ENCODE measurements at places on chromosomes 12 and 14.

DNA sequence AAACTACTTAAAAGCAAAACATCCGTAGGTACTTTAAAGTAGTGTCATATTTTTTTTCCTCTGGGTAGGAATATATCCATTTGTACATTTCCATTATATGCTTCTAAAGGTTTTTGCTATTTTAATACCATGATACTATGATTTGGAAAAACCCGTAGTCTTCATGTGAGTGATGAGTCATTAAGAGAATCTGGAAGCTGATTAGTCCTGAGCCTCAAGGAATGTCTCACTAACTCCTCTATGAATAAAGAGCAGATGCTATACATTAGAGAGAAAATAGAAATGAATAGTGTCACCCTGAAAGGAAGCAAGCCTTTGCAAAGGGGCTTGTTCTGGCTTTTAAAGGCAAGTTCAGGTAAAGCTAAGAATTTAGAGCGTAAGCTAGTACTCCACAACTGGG is 432.1 kb downstream of the CCDC91 start:
- DNase-seq: peak; percentile 25

GRCh38 chr12:34398706-34399630 is 376.7 kb downstream of the ALG10 start:
- no peak for DNase-seq

DNA sequence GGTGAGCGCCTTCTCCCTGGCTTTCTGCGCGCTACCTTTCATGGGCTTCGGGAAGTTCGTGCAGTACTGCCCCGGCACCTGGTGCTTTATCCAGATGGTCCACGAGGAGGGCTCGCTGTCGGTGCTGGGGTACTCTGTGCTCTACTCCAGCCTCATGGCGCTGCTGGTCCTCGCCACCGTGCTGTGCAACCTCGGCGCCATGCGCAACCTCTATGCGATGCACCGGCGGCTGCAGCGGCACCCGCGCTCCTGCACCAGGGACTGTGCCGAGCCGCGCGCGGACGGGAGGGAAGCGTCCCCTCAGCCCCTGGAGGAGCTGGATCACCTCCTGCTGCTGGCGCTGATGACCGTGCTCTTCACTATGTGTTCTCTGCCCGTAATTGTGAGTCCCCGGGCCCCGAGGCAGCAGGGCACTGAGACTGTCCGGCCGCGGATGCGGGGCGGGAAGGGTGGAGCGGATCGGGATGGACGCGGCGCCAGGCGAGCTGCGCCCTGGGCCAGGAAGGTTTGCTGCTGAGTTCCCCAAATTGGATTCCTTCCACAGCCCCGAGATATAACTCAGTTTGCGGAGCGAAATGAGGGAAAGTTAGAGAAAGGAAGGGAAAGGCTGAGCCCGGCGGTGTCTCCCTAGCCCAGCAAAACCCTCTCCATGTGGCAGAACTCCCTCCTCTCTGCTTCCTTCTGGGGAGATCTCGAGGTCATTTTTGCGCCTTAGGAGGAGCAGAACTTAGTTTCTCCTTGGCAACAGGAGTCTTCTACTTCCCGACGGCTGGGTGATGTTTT is 972 bp downstream of the PTGDR start:
- no peak for DNase-seq

DNA sequence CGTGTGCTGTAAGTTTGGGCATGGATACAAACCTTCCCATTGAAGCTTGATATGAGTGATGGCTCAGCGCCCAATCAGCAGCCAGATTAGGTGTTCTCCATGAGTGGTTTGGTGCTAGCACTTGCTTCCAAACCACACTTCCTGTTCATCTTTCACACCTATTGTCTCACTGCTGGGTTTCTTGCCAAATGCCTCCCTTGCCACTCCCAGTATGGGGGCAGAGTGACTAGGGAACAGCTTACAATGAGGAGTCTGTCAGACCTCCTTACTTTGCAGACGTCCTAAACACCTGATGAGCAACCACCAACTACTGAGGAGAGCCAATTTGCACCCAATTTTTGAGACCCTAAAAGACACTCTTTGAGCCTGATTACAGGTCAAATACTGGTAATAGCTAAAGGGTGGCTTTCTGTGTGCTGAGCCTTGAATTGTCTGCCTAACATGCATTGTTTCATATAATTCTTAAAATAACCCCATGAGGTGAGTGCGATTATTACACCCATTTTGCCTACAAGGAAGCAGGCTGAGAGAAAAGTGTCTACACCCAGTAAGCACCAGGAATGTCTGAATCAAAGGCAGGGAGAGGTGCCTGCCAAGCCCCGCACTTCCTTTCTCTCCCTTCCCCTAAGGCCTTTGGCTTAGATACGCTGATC is 48.4 kb upstream of the FOS start:
- DNase-seq: peak; percentile 69

DNA sequence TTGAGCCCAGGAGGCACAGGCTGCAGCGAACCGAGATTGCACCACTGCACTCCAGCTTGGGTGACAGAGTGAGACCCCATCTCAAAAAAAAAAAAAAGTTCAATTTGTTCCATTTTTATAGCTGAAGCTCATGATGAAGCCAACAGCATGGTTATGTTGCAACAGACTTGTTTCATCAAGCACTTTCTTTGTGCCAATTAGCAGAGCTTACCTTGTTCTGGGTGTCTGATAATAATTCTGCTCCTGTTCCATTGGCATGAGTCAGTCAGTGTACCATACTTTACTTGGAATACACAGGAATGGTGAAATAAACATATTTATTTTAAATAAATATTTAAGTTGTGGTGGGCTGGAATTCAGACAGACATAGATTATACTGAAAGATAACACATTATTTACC is 100.8 kb upstream of the DAAM1 start:
- no peak for DNase-seq

DNA sequence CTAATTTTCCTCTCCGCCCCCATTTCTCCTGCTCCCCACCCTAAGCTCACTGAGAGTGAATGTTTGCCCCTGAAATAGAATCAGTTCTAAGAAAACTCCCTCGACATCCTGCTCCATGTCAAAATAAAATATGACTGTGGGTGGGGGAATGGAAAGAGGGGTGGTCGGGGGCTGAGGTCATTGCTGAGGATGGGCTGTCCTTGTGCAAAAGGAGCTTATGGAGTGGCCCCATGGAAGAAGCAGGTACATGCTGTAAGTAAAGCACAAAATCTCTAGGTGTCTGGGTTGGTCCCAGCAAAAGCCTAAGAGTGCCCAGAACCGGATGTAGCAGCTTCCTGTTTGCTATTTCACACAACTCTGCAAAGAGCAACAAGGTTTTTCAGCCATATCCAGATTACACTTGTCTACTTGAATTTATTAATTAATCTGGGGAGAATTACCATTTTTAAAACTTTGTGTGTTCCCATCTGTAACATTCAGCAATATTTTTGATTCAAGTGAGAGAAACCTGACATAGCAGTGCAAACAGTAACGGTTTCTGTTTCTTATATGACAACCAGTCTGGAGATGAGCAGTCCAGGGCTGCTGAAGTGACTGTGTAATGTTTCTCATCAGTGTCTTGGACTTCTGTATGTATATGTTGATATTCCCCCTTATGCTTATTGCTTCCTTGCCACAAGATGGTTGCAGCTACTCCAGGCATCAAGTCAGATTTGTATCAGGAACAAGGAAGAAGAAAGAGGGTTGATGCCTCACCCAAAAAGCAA is 40.4 kb upstream of the GZMB start:
- DNase-seq: no peak

DNA sequence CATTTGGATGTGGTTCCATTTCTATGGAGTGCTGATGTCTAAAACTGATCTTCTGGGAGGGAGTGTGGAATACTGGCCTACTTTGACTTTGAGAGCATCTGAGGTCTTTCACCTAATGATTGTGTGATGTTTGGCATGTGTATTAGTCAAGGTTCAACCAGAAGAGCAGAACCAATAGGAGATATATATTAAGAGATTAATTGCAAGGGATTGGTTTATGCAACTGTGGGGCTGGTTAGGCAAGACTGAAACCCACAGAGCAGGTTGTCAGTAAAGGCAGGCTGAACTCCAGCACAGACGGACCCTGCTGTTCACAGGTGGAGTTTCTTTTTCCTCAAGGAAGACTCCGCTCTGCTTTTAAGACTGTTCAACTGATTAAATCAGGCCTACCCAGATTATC is 11.6 kb downstream of the BMAL2 start:
- DNase-seq: peak; percentile 34

- DNase-seq: no peak
These were observed 59.1 kb downstream of the TMEM132D start for GRCh38 chr12:129844662-129845220.

- DNase-seq: no peak
These were observed 151.5 kb upstream of the PARP11 start for GRCh38 chr12:4024701-4025100.

GRCh38 chr12:3453206-3453989 is 37.6 kb upstream of the PRMT8 start:
- DNase-seq: no peak

GRCh38 chr12:53791735-53792326 is 40.1 kb upstream of the CISTR start:
- DNase-seq: no peak

- DNase-seq: no peak
These were observed 25.9 kb upstream of the PPFIBP1 start for GRCh38 chr12:27498149-27498548.

DNA sequence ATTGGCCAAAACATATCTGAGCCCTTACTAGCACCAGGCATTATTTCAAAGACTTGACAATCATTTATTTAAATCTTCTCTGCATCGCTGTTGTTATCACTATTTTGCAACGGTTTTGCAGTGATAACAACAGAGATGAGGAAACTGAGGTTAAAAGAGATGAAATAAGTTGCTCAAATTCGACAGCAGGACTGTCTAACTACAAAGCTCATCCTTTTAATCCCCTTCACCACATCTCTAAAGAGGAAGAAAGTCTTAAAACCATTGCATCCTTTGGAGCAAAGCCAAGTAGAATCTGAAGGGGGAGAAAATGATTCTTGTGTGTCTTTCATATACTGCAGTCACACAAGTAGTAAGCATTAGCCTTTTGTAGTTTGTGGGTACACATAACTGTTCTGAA is 14.8 kb upstream of the ETNK1 start:
- DNase-seq: no peak

DNA sequence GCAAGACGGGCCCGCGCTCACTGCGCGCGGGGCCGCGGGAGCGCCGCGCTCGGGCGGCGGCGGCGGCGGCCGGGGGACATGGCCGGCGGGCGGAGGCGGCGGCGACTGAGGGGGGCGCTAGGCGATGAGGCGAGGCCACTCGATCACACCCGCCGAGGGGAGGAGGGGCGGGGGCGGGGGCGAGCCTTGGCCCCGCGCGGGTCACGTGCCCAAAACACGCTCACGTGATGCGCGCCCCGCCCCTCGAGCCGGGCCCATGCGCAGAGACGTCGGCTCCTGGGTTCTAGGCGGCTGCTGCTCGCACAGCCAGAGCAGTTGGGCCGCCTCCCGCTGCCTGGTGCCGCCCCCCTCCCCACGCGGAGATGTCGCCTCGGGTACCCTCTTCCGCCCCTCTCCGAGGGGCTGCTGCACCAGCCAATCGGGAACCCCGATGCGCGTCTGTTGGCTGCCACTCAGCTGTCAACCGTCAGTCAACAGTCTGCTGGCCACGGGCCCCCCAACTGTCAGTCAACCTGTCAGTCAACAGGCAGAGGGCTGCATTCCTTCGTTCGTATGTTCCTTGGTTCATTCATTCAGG is at the start of gene SPPL3:
TSS of gene SPPL3 (minus strand) at position 162 of the 577 bp plus-strand sequence. CDS start 491 bp downstream, outside the sequence.
- peak; percentile 84 for DNase-seq

DNA sequence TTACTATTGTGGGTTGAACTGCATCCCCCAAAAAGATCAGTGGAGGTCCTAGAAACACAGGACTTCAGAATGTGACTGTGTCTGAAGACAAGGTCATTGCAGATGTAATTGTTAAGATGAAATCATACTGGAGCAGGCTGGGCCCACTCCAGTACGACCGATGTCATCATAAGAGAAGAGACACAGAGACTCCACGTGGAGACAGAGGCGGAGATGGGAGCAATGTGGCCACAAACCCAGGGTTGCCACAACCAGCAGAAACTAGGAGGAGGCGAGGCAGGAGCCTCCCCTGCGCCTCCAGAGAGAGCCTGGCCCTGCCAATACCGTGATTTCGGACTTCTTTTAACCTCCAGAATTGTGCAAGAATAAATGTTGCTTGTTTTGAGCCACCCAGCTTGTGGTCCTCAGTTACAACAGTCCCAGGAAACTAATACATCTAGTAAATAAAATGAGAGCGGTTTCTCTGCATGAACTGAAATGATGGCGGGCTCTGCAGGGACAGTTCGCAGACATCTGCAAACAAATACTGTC is 25.7 kb upstream of the FZD10 start:
- DNase-seq: no peak

GRCh38 chr14:38129705-38130104 is 78.0 kb upstream of the SSTR1 start:
- DNase-seq: no peak

GRCh38 chr12:20372326-20373096 is 4.2 kb downstream of the PDE3A start:
- DNase-seq: no peak

All from Caki2 (cell line).